ENCODE measurements at places on chromosomes 2 and 18.

DNA sequence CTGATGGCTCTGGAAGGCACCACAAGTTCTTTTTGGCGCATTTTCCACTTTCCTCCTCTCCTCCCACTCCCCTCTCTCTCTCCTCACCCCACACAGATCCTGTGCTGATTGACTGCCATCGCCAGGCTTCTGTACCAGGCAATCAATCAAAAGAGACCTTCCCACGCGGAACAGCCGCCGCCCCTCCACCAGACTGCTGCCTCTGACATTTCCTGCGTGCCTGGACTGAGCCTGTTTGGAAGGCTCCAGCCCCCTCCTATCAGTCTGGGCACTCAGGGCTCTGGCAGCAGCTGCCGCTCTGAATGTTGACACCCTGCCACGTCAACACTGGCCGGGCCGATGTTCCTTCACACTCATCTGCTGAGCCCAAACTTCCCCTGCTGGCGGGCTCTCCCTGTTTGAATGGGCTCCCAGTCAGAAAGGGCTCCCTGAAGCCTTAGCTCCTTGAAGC, 467.7 kb downstream of the EPHA4 start:
- DNase-seq, result peak; percentile 44

DNA sequence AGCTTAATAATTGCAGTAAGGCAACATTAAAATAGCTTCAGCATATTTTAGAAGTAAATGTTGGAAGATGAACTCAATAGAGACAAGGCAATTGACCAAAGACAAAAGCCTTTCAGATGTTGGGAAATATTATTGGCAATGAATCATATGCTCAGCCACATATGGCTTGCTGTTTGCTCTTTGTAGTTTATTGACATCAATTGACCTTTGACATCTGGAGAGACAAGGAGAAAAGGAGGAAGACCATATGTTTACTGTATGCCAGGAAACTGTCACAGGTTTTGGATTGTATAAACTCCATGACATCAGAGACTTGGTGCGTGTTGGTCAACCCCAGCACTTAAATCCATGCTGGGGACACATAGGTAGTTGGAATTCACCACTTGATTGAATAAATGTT, 60.6 kb upstream of the SLC16A14 start:
- no peak for DNase-seq

DNA sequence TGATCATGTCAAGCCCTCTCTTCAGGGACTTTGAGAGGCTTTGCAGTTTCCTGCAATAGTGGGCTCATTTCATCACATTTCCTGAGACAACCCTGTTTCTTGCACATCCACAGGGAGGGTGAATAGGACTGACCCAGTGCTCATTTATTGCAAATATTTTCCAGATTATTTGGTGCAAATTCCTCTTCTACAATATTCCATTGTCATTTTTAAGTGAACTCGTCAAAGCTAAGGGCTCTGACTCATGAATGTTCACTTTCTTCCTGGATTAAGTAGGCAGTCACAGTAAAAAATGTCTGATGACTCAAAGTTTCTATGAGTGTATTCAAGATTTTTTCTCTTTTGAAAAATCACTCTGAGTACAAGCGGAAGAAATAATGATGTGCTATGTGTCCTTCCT, 225.5 kb upstream of the GALNT5 start:
- no peak for DNase-seq

DNA sequence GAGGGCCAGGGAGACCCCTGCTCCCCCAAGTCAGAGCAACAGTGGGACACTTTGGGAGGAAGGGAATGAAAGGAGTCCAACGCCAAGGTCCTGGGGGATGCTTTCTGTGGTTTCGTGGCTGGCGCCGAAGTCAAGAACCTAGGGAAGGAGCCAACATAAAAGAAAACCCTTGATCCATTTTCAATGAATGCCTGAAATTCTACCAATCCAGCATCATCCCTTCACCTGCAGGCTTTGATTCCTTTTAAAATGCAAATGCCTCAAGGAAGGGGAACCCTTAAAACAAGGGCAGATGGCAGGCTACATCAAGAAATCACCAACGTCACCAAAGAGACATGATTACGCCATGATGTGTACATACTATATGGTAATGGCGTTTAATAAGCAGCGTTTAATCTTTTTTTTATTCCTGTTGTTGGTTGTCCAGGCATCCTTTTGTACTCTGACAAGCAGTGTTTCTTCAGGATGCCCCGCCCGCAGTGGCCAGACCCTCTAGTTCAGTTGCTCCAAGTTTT, 123.3 kb upstream of the SLC1A4 start:
- no peak for DNase-seq

DNA sequence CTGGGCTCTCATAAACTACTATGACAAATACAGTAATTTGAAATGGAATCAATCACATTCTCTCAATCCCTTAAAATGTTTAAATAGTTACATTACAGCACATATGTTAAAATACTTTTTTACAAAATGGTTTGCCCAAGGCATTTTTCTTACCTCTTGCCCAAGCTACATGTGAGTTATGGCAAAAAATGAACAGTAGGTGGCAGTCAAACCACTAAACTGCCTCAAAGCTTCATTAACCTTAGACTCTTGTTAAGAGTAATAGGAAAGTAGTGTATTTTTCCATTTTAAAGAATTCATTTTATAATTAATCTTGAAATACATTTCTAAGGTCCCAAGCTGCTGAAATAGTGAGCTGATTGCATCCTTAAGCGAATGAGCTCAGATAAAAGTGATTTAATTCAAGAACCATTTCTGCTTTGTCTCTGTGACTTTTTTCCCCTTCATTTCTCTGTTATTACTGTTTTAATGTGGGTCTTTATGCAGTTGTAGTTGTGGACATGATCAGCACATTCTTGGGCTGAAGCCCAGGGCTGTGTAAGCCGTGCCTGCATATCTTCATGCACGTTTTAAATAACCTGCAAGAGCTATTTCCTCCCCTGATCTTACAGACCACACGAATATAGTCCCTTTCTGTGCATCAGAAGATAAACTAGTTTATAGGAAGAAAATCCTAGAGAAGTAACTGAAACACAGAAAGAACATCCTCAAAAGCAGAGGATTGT, 311.8 kb downstream of the LNPK start:
- DNase-seq, result no peak

GRCh38 chr2:157052685-157053224, 204.8 kb upstream of the GALNT5 start:
- no peak for DNase-seq
